Smooth muscle cell of the brain vasculature (primary cell): ENCODE measurements at places on chromosomes 3 and 15.

- no peak for DNase-seq
Measured at GRCh38 chr15:35757361-35757760, 211.4 kb upstream of the DPH6 start.

- no peak for DNase-seq
Measured at GRCh38 chr3:71513081-71513480, 70.4 kb downstream of the FOXP1 start.

- DNase-seq, result no peak
Measured at GRCh38 chr3:193938613-193939012, 197.3 kb upstream of the HES1 start.

DNA sequence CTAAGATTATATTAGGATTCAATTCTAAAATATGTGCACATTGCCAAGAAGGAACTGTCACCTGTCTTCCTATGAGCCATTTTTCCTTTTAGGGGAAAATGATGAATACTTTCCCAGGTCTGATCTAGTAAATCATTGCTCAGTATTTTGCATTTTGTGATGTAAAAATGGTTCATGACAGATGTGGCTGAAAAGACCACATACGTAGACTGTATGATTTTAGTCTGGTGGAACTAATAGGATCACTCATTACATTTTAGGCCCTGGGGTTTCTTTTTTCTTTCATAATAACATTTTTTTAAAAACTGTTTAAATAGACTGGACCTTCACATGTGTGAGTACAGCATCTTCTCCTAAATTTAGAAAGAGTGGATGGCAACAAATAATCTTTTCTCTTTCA is 201.7 kb upstream of the MLF1 start:
- DNase-seq, result no peak

GRCh38 chr3:96236522-96236921 is 577.9 kb upstream of the EPHA6 start:
- no peak for DNase-seq

DNA sequence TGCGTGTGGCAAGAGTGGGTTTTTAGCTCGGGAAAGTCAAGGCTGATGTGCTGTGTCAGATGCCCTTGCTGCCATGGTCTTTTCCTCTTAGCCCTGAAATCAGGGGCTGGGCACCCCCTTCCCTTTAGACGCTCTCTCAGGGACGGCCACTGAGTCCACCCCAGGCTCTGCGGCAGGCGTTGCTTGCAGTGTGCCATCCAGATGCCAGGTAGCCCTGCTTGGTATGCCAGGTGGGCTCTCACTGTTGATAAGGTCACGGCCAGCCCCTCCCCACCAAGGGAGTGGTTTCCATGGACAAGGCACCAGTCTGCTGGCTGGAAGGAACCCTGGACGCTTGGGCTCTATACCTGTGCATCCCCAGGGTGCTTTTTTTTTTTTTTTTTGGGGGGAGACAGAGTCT is 24.6 kb downstream of the FGD5 start:
- no peak for DNase-seq

- no peak for DNase-seq
Measured at GRCh38 chr3:184345317-184346144, 8.1 kb downstream of the FAM131A start.

DNA sequence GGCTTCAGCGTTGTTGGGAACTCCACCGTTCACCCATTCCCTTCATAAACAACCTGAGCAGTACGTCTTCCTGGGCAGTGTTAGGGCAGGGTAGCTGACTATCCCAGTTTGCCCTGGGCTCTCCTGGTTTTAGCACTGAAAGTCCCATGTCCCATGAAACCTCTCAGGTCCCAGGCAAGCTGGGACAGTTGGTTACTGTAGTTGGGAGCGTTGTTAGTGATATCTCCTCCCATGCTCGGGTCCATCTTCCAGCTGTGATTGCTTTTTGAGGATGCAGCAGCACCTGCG is 60.9 kb upstream of the HERC1 start:
- DNase-seq, result no peak

DNA sequence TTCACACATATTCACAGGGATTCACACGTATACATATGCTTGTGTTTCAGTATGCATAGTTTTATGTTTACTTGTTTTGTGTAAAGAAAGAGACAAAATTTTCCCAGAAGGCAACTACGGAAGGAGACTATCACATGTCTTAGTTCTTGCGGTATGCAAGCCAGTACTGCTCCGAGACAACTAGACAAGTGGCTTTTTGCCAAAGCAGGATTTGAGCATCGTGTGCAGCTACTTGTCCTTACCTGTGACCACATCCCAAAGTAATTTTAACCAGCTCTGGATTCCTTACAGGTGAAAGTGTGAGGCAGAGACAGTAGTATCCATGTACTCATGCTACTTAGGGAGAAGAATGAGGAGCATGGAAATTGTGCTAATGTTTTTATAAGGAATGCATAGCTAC is 591.4 kb upstream of the NR2F2 start:
- no peak for DNase-seq

DNA sequence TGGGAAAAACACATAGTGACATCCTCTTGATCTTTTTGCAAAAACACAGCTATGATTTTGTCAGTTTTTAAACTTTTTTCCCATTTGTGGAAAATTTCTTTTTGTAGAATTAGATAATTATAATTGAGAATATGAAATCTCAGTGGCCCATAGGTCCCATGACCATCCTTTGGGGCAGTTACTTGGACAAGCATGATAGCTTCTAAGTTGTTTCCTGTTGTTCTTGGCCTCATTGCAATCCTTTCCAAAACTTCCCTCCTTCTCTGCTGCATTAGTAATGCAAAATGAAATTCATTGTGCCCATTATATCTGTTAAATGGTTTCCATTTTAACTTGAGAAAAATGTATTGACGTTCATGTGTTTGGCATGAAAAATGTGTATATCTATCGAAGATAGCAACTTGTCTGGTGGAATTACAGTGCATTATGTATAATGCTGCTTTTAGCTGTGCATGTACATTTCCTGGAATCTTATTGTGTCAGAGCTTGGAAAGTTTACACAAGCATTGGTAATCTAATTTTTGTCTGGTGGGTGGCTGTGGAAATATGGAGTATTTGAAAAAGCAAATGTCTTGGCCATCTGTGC is 70.0 kb downstream of the MDFIC2 start:
- DNase-seq, result no peak

DNA sequence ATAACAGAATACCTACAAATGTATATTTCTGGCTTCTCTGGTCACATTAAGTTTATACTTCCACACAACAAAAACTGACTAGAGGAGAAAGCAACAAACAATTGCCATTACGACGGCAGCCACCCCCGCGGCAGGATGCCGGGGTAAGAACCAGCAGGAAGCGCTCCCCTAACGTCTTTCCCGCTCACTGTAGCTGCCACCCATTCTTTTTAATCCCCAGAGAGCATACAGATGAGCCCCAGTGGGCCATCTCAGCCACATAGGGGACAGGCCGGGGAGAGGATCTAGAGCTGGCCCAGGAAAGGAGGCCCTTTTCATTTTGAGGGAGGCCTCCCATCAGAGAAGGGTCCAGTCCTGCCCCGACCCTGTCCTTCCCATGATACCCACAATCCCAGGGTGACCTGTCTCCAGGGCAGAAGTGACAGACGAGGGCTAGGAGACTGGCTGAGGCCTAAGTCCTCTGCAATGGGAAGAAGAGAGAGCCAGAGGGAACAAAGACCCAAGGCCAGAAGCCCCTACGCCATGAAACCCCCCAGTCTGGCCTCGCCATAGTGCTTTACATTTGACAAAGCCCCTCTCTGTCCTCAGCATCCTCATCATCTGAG is 3.6 kb upstream of the CALML4 start:
- no peak for DNase-seq

GRCh38 chr3:122012821-122013220 is 9.2 kb downstream of the ILDR1 start:
- DNase-seq, result no peak

- DNase-seq, result no peak
Measured at GRCh38 chr3:141045849-141046248, 5.3 kb upstream of the SPSB4 start.

DNA sequence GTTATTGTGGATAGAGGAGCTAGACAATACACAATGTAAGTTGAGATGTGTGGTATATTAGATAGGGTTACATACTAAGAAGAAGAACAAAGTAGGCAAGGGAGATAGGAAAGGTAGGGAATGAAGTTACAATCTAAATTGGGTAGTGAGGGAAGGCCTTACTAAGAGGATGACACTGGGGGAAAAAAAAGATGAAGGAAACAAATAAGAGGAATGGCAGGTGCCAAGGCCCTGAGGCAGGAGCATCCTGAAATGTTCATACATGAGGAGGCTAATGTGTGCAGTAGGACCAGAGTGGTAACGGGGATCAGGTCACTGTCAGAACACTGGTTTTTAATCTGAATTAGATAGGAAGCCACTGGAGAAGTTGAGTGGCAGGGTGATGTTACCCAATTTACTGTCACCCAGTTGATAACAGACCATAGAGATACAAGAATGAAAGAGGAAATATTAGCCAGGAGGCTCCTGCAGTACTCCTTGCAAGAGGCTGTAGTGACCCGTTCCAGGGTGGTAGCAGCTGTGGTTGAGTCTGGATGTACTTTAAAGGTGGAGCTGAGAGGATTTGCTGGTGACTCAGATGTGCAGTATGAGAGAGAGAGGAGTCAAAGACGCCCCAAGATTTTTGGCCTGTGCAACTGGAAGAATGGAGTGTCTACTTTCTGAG is 14.4 kb downstream of the RTP1 start:
- no peak for DNase-seq

GRCh38 chr3:131218196-131218595 is 163.4 kb upstream of the NUDT16 start:
- DNase-seq, result peak; percentile 67

DNA sequence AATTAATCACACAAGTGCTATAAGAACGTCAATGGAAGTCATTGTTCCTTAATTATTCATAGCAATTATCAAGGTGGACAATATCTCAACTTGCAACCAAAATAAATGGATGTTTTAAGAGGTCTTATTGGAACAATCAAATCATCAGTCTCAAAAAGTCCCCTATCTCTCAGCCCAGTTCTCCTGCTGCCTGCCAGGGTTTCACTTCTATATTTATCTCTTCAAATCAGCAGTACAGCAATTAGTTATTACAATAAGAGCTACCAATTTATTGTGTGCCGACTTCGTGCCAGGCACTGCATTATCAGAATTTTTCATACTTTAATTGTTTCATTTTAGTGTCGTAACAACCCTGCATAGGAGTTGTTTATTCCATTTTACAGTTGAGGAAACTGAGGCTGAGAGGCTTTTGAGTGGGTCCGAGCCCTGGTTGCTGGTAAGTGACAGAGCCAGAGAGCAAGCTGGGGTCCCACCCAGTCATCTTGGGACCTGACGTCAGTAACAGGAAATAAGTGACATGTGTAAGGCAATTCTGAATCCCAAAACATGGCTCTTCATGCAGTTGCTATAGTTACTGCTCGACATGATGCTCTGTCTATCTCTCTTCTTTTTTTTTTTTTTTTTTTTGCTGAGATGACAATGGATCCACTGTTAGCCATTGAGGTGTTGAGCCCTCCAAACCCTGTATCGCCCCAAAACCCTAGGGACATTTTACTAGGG is 8.8 kb upstream of the KCTD6 start:
- DNase-seq, result no peak

DNA sequence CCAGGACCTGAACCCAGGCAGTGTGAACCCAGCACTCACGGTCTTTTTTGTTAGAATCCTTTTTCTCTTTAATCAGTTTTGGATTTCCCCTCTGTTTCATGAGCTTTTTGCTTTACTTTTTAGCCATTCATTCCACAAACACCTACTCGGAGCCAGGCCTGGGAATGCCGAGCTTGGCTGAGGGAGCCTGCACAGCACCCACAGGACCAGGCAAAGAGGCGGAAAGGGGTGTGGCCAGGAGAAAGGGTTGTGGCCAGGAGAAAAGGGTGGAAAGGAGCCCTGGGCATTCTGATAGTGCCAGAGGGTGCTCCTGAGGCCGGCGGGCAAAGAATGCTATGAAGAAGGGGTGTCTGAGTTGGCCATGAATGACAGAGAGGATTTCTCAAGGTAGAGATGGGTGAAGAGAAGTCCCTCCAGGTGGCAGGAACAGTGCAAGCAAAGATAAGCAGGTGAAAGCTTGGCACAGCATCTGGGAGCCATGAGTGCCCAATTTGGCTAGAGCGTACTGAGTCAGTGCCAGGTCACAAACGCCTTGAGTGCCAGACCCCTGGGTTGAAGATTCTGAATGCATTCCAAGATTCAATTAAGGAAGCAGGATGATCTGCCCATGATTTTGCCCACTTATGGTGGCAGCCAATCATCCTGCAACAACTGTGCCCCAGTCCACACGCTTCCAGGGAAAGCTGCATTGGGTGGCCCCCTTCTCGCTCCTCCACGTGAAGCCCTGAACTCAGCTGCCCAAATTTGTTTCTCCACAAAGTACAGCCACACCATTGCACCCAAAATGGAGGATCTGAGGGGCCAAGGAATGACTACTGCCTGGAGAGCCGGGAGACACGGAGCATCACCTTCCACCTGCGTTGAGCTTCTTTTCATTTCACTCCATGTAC is 157.2 kb downstream of the XXYLT1 start:
- no peak for DNase-seq

- peak; percentile 33 for DNase-seq
Measured at GRCh38 chr3:110180733-110181132, 843.4 kb upstream of the DPPA4 start.

GRCh38 chr3:49883998-49884397 is 14.3 kb upstream of the CAMKV start:
- no peak for DNase-seq

DNA sequence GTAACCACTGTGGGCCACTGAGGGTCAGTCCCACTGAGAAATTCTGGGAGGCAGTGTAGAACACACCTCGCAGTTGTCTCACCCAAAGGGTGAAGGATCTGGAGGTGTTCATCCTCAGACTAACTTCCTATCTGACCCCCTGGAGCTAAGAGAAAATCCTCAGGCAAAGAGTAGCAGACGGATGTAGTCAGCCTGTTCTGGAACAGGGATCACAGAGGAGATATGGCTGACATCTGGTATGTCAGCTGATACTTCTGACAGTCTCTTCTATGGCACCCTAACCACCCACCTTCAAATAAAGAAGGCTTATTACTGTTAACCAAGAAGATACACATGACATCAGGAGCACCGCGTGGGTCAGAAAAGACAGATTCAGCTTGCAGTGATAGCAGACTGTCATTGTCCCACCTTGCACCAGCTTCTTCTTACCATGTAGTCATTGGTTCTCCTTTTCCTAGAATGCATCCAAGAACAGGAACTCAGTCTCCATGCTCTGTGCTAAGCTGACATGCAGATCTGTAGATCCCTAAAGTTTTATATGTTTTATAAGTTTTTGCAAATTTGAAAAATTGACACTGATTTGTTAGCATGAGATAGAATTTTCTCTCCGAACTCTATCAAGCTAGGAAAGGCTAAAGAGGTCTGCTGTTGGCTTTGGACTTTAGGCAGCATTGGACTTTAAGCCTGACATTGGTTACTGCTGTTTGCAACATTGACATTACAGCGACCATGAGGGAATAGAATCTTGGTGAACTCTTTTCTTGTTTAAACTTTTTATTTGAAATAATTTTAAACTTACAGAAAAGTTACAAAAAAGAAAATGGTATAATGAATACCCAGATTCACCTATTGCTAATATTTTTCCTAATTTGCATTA is 60.4 kb downstream of the KBTBD12 start:
- DNase-seq, result no peak

DNA sequence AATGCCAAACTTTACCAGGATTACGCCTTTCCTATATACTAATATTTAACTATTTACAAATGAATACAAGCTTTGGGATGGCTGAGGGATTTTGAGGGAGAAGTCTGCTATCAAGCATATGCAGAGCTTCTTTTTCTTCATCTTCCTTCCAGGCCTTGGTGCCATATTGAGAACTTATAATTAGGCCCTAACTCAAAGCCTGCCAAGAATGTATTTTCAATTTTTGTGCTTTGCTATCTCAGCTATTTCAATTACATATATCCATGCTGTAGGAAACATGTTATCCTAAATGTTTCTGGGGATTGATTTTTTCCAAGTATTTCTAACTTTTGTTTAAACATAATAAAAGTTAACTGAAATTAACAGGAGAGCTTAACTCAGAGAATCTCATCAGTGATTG is 425.0 kb upstream of the GRM7 start:
- no peak for DNase-seq
